Pericardium fibroblast (primary cell): ENCODE measurements at places on chromosomes 3 and 15. TPM values are rescaled to one million over a fixed set of nuclear protein-coding genes. Genes with fewer than 3 reads are reported as not detected.

The TP53BP1 gene
- total RNA-seq, result 18.0 and 18.8 TPM in 2 replicates

The GABRA5 gene
- total RNA-seq, result 0.23 TPM in 1 of 2 replicates, not detected in the other

The EPHA3 gene
- 1.9 and 10.5 TPM in 2 replicates for total RNA-seq

The SCN11A gene
- total RNA-seq, result 0.12 and 0.26 TPM in 2 replicates

The FETUB gene
- not detected in 2 replicates for total RNA-seq

The DGKG gene
- not detected in 2 replicates for total RNA-seq

The WDR93 gene
- not detected in 2 replicates for total RNA-seq
